Posterior vena cava (tissue), 2 donors: ENCODE measurements at places on chromosomes 1 and 21. TPM values are rescaled to one million over a fixed set of nuclear protein-coding genes. Genes with fewer than 3 reads are reported as not detected.

Gene CNN3
- total RNA-seq: 542 TPM

Gene NBPF11
- total RNA-seq: 6.7 TPM

Gene NBPF8
- total RNA-seq: 7.6 TPM

Gene PTPN22
- 3.9 TPM for total RNA-seq

Gene TIAM1
- 11.3 TPM for total RNA-seq

Gene CALML6
- not detected for total RNA-seq

Gene KCNE2
- total RNA-seq: not detected

Gene BTBD8
- total RNA-seq: 2.5 TPM

Gene FCAMR
- total RNA-seq: not detected

Gene TCHH
- total RNA-seq: 0.23 TPM

Gene RBP7
- 32.9 TPM for total RNA-seq

Gene TMPRSS2
- 0.14 TPM for total RNA-seq

Gene MCOLN2
- total RNA-seq: 0.71 TPM

Gene LCE1C
- total RNA-seq: not detected

Gene CCDC27
- not detected for total RNA-seq

Gene ADGRB2
- 5.3 TPM for total RNA-seq

Gene ATP8B2
- 130 TPM for total RNA-seq

Gene PODN
- total RNA-seq: 155 TPM

Gene CA6
- total RNA-seq: not detected

Gene GJA5
- 16.3 TPM for total RNA-seq

Gene SYNJ1
- total RNA-seq: 15.1 TPM

Gene KLHL17
- total RNA-seq: 8.9 TPM

Gene SYNC
- total RNA-seq: 102 TPM

Gene ITGB2
- total RNA-seq: 47.9 TPM

Gene ARHGEF10L
- 103 TPM for total RNA-seq

Gene C1orf167
- 2.1 TPM for total RNA-seq

Gene TFF3
- total RNA-seq: 24.4 TPM

Gene ZBTB21
- total RNA-seq: 12.6 TPM

Gene SCYL3
- 8.4 TPM for total RNA-seq

Gene CDCA8
- 0.48 TPM for total RNA-seq

Gene RGS18
- total RNA-seq: 3.8 TPM

Gene FCN3
- total RNA-seq: 11.6 TPM

Gene RAP1GAP
- 0.38 TPM for total RNA-seq

Gene OPRD1
- total RNA-seq: not detected

Gene CFHR2
- not detected for total RNA-seq

Gene LEMD1
- not detected for total RNA-seq

Gene FMN2
- 1.4 TPM for total RNA-seq

Gene A3GALT2
- total RNA-seq: not detected

Gene FCRL2
- not detected for total RNA-seq

Gene CTSS
- total RNA-seq: 89.2 TPM

Gene MIXL1
- not detected for total RNA-seq

Gene CD1E
- not detected for total RNA-seq

Gene SH3BGR
- 26.4 TPM for total RNA-seq

Gene URB2
- total RNA-seq: 8.3 TPM

Gene AIM2
- 1.4 TPM for total RNA-seq

Gene SH2D2A
- 3.2 TPM for total RNA-seq

Gene CADM3
- 6.8 TPM for total RNA-seq

Gene TMEM82
- total RNA-seq: not detected
